HepG2 (cell line): ENCODE measurements at places on chromosomes 1 and 21. TPM values are rescaled to one million over a fixed set of nuclear protein-coding genes. Genes with fewer than 3 reads are reported as not detected.

GRCh38 chr1:225908773-225909172 is 15.3 kb downstream of the PYCR2 start:
- H3K36me3 ChIP-seq = no peaks in the 10 kb centered on the region
- no peak overlapping the region for H3K4me3 ChIP-seq
- H3K27me3 ChIP-seq = peaks cover 4% of the 10 kb centered on the region
- no peak overlapping the region for H3K27ac ChIP-seq

DNA sequence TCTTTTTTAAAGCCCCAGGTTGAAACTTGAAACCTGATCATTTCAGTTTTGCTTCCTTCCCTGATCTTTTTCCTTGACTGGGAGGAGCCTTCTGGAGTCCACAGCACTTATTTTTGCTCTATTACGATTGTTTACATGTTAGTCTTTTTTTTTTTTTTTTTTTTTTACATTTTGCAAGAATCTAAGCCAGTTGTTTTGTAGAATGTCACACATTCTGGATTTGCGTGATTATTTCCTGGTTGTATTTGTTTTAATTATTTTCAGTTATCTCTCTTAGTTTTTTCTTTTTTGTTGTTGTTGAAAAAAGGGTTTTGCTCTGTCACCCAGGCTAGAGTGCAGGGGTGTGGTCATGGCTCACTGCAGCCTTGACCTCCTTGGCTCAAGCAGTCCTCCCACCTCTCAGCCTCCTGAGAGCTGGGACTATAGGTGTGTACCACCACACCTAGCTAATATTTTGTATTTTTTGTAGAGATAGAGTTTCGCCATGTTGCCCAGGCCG is 32.8 kb downstream of the OSBPL9 start:
- H3K4me3 ChIP-seq = no peak overlapping the region
- peaks cover 53% of the 10 kb centered on the region for H3K4me1 ChIP-seq
- H3K27me3 ChIP-seq = no peaks in the 10 kb centered on the region
- 0 out of 3 replicates have a peak, but pooled peaks cover 7% of the 10 kb centered on the region for H3K36me3 ChIP-seq
- no peak for DNase-seq

- no peaks in the 10 kb centered on the region for H3K27me3 ChIP-seq
- no peaks in the 10 kb centered on the region for H3K4me1 ChIP-seq
These were observed 214.1 kb upstream of the L1TD1 start for GRCh38 chr1:61980561-61980960.

DNA sequence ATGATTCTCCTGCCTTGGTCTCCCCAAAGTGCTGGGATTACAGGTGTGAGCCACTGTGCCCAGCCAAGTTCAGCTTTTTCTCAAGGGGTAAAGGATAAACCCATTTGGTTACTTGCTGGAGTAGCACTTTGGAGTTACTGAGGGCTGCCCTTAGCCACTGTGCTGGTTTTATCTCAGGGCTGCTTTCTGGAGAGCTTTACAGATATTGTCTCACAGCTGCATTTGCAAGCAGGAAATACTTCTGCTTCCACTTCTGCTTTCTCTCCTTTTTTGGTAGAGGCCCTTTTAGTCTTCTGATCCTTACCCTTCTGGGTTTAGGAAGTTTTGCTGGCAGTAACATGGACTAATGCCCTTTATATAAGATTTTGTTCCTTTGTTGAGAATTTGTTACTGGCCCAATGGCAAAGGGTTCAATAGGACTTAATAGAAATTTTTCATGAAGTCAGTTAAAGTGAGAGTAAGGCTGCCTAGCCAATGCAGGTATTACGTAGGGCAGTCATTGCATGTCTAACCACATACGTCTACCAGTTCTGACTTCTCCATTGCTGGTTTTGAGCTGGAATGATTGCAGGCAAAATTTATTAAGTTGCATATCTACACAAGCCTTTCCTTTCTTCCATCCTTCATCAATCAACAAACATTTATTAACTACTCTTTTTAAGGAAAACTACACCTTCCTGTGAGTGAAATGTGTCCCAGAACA is 24.4 kb downstream of the CAP1 start:
- H3K27me3 ChIP-seq = no peaks in the 10 kb centered on the region
- peaks cover 6% of the 10 kb centered on the region for H3K4me1 ChIP-seq
- no peak for DNase-seq
- no peak overlapping the region for H3K4me3 ChIP-seq

DNA sequence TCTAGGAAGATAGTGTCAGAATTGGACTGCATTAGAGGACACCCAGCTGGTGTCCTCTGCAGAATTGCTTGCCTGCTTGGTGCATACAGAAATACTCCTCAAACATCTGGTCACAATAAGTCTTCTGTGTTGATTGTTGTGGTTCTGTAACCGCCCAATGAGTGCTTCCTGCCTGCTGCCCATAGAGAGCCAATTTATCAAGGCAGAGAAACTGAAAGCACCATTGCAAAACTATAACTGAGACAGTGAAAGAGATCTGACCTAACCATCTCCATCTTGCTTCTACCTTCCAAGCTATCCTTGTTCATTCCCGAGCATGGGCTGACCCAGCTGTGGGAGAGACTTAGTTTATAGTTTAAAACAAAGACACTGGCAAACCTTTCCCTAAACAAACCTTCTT is 462.4 kb upstream of the RGS18 start:
- DNase-seq = no peak
- no peak overlapping the region for H3K27ac ChIP-seq
- no peaks in the 10 kb centered on the region for H3K4me1 ChIP-seq
- H3K27me3 ChIP-seq = no peaks in the 10 kb centered on the region

GRCh38 chr1:205069371-205070125 is 14.7 kb downstream of the TMEM81 start:
- no peak for DNase-seq
- H3K4me3 ChIP-seq = no peak overlapping the region
- H3K27me3 ChIP-seq = no peaks in the 10 kb centered on the region; the same call in 1 of the 2 replicates

- no peak overlapping the region for H3K4me3 ChIP-seq
- no peaks in the 10 kb centered on the region; the same call in 1 of the 2 replicates for H3K27me3 ChIP-seq
- no peaks in the 10 kb centered on the region for H3K4me1 ChIP-seq
- DNase-seq = no peak
- H3K27ac ChIP-seq = no peak overlapping the region
These were observed 60.4 kb upstream of the TNFSF4 start for GRCh38 chr1:173267453-173267945.

- no peaks in the 10 kb centered on the region for H3K36me3 ChIP-seq
- no peak overlapping the region for H3K4me3 ChIP-seq
- no peaks in the 10 kb centered on the region for H3K4me1 ChIP-seq
- H3K27ac ChIP-seq = no peak overlapping the region
- H3K27me3 ChIP-seq = 0 out of 2 replicates have a peak, but pooled peaks cover 2% of the 10 kb centered on the region
These were observed 36.3 kb upstream of the IL10 start for GRCh38 chr1:206808615-206809014.

DNA sequence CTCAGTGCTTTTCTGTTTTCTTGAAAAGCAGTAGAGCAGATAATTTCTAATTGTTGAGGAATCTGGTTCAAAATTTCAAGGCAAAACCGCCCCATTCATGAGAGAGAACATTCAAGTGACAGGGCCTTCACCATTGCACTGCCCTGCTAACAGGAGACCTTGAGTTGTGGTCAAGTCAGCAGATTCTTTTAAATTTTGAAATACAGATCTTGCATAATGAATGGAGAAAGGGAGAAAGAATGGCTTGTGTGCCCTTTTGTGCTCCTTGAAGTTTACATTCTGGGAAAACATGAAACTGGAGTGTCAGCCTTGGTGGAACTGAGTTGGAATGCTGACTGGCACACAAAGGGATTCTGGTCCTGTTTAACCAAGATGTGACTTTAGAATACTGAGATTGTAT is 164.5 kb upstream of the UBE2U start:
- H3K4me3 ChIP-seq = no peak overlapping the region
- no peak for DNase-seq
- H3K36me3 ChIP-seq = no peaks in the 10 kb centered on the region
- H3K27me3 ChIP-seq = no peaks in the 10 kb centered on the region
- H3K4me1 ChIP-seq = peaks cover 10% of the 10 kb centered on the region; the same call in 1 of the 2 replicates

GRCh38 chr1:179831225-179831624 is 46.4 kb downstream of the TOR1AIP2 start:
- no peak overlapping the region for H3K27ac ChIP-seq
- H3K36me3 ChIP-seq = no peaks in the 10 kb centered on the region
- no peak overlapping the region for H3K4me3 ChIP-seq
- DNase-seq = no peak

- H3K4me3 ChIP-seq = no peak overlapping the region
- DNase-seq = no peak
- no peaks in the 10 kb centered on the region for H3K27me3 ChIP-seq
- no peaks in the 10 kb centered on the region for H3K36me3 ChIP-seq
- no peak overlapping the region for H3K27ac ChIP-seq
- no peaks in the 10 kb centered on the region for H3K4me1 ChIP-seq
These were observed 91.0 kb upstream of the PLPPR4 start for GRCh38 chr1:99173282-99173681.

GRCh38 chr1:86082183-86082582 is 74.4 kb downstream of the COL24A1 start:
- H3K27ac ChIP-seq = no peak overlapping the region
- no peak overlapping the region for H3K4me3 ChIP-seq
- DNase-seq = no peak
- no peaks in the 10 kb centered on the region for H3K4me1 ChIP-seq

GRCh38 chr21:31132574-31133242 is 94.4 kb upstream of the KRTAP19-8 start:
- no peak overlapping the region for H3K27ac ChIP-seq
- H3K4me1 ChIP-seq = no peaks in the 10 kb centered on the region
- H3K4me3 ChIP-seq = no peak overlapping the region
- no peaks in the 10 kb centered on the region; the same call in 1 of the 2 replicates for H3K27me3 ChIP-seq
- DNase-seq = no peak

- no peaks in the 10 kb centered on the region for H3K27me3 ChIP-seq
- H3K36me3 ChIP-seq = no peaks in the 10 kb centered on the region
- DNase-seq = no peak
- peaks cover 92% of the 10 kb centered on the region for H3K4me1 ChIP-seq
- H3K4me3 ChIP-seq = no peak overlapping the region
These were observed 44.1 kb upstream of the RAB4A start for GRCh38 chr1:229226796-229227195.

DNA sequence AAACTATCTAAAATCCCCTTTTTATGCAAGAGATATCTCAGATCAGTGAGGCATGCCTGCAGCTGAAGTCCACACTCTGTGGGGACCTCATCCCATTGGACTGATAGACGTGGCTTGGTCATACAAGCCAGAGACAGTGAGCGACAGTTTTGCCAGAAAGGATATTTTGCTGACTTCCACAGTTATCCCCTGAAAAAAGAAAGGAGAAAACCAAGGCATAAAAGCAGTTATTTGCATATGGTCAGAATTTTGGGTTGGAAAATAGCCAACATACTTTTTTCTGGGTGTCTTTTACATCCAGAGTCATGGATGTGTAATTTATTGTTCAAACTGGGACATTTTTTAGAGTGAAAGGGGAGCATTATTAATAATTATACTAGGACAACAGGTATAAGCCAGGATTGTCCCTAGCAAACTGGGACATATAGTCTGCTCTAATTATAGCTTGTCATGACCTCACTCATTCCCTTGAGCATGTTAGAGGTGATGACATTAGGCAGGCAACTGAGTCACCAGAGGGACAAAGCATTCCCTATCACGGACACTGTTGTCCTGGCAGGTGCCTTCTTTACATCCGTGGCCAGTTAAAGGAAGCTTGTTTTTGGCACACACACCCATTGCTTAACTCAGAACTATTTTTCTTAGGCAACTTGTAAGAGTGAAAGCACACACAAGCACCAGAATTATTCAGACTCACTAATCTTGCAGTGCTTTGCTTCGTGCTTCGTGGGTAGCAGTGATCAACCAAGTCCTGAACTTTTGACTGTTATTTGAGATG is 65.5 kb downstream of the PRRX1 start:
- H3K27me3 ChIP-seq = no peaks in the 10 kb centered on the region
- no peak for DNase-seq
- no peaks in the 10 kb centered on the region for H3K36me3 ChIP-seq
- no peak overlapping the region for H3K4me3 ChIP-seq

DNA sequence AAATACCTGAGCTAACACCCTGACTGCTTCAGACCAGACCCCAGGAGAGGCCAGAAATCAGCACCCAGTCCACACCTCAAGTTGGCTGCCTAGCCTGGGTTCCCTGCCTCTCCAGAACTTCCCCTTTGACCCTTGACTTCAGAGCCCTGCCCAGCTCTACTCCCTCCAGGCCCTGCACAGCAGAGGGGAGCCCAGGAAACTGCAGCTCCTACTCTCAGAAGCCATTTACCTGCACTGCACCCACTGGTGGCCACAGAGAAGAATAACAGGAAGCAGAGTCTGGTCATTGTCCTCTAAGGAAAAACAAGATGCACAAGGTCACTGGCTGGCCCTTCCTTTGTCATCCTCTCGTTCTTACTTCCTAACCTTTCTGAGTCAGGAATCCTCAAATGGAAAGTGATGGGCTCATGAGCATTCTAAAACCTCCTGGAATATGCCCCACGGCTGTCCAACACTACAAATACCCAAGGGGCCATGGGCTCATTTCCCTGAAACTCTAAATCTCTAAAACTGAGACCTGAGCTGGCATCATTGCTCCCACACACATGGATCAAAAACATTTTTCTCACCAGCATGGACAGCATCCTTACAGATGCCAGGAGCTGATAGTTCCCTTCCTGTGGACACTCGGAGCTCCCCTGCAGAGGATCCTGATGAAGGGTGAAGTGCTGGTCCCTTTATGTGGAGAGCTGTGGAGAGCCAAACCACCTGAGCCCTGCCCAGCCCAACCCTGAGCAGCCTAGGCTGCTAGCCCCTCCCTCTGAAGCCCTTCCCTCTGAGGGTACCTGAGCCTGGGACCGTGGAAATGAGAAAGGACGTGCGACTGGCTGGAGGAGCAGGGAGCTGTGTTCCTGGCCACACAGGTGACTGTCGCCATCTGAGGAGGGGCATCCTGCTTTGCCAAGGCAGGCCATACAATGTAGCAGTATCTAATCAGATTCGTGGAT is at the start of gene ITLN2:
Gene ITLN2, minus strand, starts transcription at position 652 of the 947 bp plus-strand sequence. Its CDS starts 68 bp downstream, at position 584.
- peaks cover 19% of the 10 kb centered on the region for H3K4me1 ChIP-seq
- no peak within 1 kb of the TSS for H3K4me3 ChIP-seq
- H3K27me3 ChIP-seq = no peaks in the 10 kb centered on the region
- no peaks in the 10 kb centered on the region for H3K36me3 ChIP-seq
- DNase-seq = peak; percentile 67

Gene TIE1
- total RNA-seq = 0.20 and 0.84 TPM in 2 replicates

Gene IGSF3
- 0.03 and 0.11 TPM in 2 replicates for total RNA-seq

Gene SELENBP1
- total RNA-seq = 29.0 and 30.2 TPM in 2 replicates

Gene TGFB2
- not detected in 2 replicates for total RNA-seq

Gene RUNX3
- 0.04 TPM in 1 of 2 replicates, not detected in the other for total RNA-seq

Gene RAP1A
- total RNA-seq = 19.0 and 28.6 TPM in 2 replicates

Gene ARHGAP30
- total RNA-seq = 0.20 TPM in 1 of 2 replicates, not detected in the other

Gene GJA8
- not detected in 2 replicates for total RNA-seq

Gene TIMM17A
- 97.8 and 115 TPM in 2 replicates for total RNA-seq

Gene TEX38
- not detected in 2 replicates for total RNA-seq

Gene CENPF
- total RNA-seq = 84.9 and 128 TPM in 2 replicates
